ENCODE measurements at places on chromosomes 5 and 9.
A peak's percentile ranks its signal among the peaks of the same experiment; 100 is the strongest.

- no peak for DNase-seq
Observed at GRCh38 chr5:147509710-147510651, at the start of gene DPYSL3. DPYSL3 (minus strand) TSS chr5:147510068; CDS start chr5:147509858, 210 bp downstream.

DNA sequence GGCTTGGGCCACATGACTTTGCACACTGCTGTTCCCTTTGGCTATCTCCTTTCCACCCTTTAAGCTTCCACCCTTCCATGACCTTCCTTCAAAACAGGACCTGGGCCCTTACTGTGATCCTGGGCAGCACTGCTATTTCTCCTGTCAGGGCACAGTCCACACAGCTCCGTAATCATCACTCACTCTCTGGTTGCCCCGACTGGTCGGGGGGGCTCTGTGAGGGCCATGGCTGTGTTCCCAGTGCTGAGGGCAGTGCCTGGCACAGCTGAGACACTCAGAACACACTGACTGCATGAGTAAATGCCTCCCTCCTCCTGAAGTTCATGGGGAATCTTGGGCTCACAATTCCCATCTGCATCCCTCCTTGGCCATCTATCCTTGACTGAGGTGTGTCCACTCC, 12.2 kb downstream of the TRAF1 start:
- no peak for DNase-seq

DNA sequence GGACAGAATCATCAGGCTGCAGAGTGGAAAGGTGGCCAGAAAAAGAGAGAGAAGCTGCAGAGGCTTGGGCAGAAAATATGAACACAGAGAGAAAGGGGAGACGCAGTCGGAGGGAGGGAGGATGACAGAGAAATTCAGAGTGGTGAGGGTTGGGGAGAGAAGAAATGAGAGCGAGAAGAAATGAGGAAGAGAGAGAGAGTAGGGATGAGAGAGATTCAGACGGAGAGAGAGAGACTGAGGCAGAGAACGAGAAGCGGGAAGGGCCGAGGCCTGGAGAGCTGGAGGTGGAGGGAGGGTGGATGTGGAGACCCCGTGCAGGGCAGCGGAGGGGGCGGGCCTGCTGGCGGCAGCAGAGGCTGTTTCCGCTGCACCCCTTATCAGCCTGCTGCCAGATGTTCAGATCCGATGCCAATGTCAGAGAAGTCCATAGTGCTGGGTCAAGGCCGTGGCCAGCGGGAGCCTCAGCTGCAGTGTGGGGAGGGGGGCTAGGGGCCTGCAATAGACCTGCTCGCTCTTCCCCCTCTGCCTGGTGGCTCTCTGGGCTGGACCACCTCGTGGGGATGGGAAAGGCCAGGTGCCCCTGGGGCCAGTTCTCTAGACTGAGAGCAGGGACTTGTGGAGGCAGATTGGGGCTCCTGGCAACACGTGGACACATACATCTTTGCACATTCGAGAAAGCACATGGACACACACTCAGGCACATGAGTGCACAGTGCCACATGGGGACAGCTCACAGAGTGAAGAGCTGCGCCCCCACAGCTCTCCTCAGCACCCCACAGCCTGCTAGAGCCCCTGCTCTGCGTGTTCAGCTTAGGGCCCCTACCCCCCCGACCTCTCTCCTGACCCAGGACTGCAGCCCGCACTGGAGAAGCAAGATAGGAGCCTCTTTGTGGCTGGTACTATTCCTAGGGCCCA, 4.9 kb upstream of the NR5A1 start:
- DNase-seq = no peak

- DNase-seq = no peak
Observed at GRCh38 chr9:21564175-21564574, 82.1 kb upstream of the IFNE start.

DNA sequence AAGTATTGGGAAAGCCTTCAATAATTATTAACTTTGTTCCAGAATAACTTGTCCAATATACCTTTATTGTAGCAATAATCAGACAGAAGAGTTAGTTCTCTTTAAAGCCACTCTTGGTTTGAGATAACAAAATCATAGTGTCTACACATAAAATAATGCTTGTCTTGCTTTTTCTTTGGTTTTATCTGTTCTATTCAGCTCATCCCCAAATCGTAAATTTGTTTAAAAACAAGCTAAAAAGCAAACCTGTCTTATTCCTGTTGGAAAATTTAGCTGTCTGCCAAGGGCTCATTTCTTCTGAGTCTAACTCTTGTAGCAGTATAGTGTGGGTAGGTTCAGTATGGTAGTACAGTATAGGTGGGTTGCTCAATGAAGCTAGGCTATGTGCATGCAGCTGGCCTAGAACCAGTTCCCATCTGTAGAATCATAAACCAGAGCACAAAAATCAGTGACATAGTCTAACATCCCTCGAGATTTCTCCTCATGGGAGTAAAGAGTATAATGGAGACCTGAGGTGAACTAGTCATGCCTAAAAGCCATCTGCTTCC, 17.9 kb upstream of the APBA1 start:
- no peak for DNase-seq

DNA sequence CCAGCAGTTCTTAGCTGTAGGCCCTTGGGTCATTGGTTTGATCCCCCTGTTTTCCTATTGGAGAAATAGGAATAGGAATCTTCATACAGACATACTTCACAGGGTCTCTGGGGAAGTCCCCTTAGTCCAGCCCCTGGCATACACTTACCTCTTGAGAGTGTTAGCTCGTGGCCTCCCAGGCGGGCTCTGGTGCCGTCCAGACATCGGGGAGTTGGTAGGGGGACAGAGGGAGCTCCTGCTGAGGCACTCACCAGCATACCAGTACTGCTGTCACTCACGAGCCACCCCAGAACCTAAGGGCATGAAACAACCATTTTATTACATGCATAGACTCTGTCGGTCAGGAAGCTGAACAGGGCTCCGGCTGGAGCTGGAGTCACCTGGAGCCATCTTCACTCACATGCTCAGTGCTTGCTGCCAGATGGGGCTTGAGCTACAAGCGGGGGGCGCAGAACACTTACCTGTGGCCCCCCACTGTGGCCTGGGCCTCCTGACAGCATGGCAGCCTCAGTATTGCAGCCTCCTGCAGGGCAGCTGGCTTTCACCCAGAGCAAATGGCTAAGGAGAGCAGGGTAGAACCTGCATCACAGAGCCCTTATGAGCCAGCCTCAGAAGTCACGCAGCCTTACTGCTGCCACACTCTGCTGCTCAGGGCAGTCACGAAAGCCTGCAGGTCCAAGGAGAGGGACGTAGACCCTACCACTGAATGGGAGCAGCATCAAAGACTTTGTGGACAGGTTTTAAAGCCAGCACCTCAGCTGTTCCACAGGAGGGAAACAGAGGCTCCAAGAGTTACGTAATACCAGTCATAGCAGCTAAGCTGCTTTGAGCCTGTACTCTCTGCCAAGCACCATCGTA, 58.3 kb upstream of the ANGPTL2 start:
- DNase-seq = peak; percentile 8

GRCh38 chr5:127936439-127936972, 147.1 kb upstream of the SLC12A2 start:
- DNase-seq = no peak

DNA sequence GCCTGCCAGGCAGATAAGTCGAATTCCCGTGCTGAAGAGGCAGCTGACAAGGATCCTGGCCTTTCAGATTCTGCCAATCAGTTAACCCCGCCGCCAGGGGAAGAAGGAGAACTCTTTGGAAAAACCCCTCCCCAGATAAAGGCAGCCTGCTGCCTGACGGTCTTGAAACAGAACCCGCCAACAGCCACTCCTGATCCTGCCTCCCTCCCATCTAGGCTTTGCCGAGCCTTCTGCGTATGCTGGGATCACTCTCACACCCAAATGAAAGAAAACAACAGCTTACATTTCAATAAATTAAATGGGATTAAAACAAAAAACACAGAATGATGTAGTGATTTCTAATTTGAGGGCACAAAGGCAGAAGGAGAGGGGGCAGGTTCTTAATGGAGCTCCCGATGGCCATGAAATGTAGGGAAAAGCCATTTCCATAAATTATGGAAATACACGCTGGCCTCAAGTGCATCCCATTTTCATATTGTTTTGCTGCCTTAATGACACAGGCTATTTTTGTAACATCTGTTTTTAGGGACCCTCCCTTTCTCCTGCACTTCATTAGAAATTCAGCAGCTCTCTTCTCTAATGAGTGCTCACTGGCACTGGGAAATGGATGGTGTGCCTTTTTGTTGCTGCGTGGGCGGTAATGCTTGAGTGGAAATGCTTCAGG, 319.1 kb downstream of the MED10 start:
- no peak for DNase-seq

- DNase-seq = no peak
Observed at GRCh38 chr9:136103651-136104487, 8.8 kb upstream of the NACC2 start.

GRCh38 chr9:110606179-110606790, 26.7 kb upstream of the SVEP1 start:
- DNase-seq = no peak

- DNase-seq = no peak
Observed at GRCh38 chr5:40089269-40089668, 590.4 kb upstream of the PTGER4 start.

- no peak for DNase-seq
Observed at GRCh38 chr9:106697750-106698502, 165.0 kb upstream of the ZNF462 start.

DNA sequence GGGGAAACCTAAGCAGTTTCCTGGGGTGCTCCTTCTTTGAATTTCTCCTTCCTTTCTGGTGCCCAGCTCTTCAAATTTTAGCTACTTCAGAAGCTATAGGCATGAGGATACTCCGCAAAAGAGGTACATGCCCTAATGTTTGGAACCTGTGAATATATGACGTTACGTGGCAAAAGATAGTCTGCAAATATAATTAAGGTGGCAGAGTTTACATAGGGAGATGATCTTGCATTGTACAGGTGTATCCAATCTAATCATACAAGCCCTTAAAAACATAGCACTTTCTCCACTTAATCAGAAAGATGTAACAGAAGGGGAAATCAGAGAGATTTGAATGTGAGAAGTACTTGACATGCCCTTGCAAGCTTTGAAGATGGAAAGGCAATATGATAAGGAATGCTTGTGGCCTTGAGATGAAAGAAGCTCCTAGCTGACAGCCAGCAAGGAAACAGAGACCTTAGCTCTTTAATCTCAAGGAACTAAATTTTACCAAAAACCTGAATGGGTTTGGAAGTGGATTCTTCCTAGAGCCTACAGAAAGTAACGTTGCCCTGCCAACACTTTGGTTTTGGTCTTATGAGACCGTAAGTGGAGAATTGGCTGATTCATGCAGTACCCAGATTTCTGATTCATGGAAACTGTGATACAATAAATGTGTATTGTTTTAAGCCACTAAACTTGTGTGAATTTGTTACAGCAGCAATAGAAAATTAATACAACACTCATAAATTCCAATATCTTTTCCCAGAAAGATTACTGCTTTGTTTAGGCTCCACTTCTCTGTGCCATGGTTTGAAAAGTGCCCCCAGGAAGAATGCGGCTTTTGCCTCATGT, 268.4 kb downstream of the FAM170A start:
- DNase-seq = no peak

- DNase-seq = no peak
Observed at GRCh38 chr9:69970001-69970533, 73.6 kb upstream of the MAMDC2 start.

DNA sequence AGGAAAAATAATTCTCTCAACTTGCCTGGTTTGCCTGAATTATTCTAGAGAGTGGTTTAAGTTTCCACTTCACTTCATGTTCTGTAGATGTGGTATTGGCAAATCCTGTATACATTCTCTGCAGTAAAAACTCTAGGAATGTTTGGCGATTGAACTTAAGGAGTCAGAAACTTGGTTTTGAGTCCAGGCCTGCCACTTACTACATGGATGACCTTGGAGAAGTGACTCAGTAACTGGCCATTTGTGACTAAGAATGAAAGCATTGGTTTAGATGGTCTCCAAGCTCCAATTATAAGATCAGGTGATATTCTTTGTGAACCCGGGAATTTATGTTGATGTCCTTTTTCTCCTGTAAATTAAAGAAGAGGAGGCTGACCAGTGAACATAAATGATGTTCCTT, 233.8 kb downstream of the GAS1 start:
- DNase-seq = no peak

DNA sequence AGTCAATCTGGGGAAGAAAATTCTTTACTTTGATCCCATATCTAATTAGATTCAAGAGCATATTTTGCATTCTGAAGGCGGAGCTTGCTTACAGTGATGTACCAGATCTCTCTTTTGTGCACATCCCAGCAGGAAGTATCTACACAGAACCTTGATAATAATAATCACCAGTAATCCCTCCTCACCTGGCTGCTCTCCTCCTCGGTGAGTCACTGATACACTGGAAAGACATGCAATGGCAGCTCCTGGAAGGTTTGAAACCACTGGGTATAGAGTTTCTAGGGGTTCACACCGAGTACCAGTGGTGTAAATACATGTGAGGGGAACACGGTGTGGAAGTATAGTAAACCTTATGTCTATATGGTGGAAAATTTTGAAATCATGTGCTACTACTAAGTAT, 205.5 kb upstream of the TARS1 start:
- no peak for DNase-seq

DNA sequence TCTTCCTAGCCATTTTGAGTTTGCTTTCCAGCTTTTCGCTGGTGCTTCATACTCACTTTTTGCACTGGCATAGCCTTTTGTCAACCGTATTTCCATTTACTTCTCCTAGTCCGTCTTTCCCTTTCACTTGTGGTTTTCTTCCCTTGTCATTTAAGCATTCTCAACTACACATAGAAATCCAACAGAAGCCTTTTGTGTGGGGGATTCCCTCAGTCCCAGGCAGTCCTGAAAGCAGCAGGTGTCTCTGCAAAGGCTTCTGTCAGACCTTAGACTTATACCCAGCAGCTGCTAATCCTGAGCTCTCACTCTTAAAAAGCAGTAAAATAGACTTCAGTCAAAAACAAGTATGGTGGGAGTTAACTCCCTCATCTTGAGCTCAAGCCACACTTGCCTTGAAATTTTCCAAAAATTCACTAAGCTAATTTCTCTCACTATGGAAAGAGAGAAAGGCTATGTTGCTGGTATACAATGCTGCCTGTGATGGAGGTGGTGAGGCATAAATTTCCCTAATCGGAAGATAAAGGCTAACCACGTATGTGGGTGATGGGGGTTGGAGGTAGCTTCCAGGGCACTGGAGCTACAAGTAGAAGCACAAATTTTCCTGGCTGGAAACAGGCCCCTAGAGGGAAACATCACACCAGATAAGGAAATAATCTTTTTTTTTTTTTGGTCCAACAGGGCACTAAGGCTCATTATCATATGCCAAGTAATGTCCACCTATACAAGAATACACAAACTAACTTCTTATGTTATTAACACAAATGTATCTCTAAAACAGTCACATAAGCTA, 34.8 kb upstream of the IFNK start:
- DNase-seq = no peak

DNA sequence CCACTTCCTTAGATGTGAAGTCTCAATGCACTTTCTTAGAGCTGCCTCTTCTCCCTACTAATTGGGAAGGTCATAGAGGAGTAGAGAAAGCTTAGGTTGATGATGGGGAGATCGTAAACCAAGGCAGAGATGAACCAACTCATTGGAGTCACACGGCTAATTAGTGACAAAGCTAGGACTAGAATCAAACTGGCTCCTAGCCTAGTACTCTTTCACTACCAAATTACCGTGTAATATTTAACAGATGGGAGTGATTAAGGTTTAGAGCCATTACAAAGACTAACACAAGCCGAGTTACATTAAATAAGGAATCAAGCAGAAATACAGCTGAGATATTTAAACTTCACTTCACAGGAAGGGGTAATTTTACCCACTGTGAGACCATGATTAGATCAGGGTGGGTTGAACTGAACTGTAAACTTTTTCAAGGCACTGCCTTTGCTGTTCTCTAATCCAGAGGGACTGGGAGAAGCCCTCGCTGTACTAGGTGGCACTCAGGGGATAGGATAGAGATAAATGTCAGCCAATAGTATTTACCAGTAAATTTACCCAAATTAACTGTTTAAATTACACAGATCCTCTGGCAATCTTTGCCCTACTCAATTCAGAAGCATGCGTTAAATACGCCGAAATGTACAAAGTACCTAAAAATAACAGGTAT, 166.4 kb upstream of the PIK3R1 start:
- no peak for DNase-seq

All from activated CD4-positive, CD25-positive, alpha-beta regulatory T cell treated with anti-CD3 and anti-CD28 coated beads, Interleukin-2, amount 50 U/mL, for 72 hours (primary cell).